ENCODE measurements at places on chromosomes 2 and 18.
A peak's percentile ranks its signal among the peaks of the same experiment; 100 is the strongest.

DNA sequence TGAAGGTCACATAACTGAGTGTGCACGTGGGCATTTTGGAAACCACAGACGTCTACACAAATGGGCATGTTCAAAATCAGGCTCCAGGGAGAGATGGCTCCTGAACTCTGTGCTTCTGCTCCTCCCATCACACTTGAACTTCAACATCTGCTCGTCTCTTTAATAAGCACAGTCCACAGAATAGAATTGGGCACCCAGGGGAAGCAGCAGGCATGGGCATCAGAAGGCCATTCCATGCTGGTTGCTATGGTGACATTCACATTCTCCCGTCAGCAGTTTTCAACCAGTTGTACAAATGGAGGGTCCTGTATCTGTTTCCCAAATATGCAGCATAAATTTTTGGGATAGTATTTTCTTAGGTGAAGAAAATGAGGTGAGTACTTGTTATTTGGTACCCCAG is 183.7 kb upstream of the COPS8 start:
- DNase-seq, result no peak

DNA sequence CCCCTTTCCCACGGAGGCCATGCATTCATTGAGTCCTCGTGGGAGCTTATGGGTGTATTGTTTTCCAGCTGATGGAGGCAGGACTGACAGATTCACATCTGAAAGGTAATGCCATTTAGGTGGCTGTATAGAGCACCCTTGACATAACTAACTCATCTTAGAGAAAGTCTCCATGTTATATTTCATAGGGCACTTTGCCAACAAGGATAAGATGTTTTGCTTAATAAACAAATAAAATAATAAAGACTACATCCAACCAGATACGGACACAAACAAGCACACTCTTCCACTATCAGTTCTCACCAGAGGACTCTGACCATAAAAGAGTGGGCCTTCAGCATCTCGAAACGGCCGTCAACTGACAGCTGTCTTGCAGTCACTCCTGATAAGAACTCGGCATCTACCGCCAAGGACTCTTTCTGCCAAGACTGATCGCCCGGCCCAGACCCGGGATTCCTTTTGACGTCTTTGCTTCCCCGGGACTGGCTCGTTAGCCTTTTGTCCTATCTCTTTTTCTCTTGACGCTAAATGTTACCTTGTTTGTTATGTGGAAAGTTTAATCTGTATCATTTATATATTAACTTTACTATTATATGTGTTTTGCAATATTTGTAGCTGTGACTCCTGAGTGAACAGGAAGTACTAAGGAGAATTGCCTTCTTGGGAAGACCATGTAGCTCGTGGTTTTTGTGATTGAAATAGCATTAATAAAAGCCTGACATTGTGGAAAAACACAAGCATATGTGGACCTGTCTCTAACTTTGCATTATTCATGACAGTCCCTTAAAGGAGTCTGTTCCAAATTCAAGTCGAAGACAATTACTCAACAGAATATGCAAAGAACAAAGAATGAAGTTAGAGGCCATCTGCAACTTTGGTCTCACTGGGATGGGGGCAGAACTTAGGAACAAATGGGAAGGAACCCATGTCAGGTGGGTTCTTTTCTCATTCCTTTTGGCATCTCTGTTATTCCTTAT is 195.1 kb downstream of the LPIN1 start:
- DNase-seq, result no peak

- DNase-seq, result no peak
Measured at GRCh38 chr2:205274801-205275200, 407.5 kb upstream of the NRP2 start.

DNA sequence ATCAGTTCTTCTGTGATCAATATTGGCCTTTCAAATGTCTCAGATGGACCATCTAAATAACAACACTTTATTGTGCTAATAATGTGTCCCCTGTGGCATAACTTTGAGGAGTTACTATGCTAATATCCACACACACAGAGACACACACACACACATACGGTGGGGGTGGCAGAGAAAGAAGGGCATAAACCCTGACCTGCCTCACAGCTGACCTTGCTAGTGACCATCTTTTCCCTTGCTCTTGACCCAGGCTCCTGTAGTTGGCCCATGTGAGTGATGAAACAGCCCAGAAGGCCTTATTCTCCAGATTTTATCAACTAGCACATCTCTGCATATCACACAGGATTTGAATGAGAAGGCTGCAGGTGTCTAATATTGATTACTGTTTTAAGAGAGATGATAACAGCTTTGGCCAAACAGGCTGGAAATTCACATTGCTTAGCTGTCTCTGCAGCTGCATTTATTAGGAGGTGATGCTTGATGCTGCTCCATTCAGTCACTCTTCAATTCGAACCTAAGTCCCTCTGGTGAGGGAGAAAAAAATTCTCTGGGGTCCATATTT is 176.4 kb downstream of the ACTR3 start:
- no peak for DNase-seq

- DNase-seq, result no peak
Measured at GRCh38 chr2:217047209-217047608, 187.3 kb upstream of the TNP1 start.

GRCh38 chr18:32668956-32669355 is 103.9 kb downstream of the KLHL14 start:
- no peak for DNase-seq

- no peak for DNase-seq
Measured at GRCh38 chr2:160306985-160307384, 106.9 kb upstream of the ITGB6 start.

DNA sequence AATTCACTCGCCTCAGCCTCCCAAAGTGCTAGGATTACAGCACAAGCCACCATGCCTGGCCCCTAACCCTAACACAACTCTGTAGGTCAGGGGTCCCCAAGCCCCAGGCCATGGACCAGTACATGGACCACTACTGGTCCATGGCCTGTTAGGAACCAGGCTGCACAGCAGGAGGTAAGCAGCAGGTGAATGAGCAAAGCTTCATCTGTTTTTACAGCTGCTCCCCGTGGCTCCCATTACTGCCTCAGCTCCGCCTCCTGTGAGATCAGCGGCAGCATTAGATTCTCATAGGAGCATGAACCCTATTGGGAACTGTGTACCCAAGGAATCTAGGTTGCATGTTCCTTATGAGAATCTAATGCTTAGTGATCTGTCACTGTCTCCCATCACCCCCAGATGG is 201.7 kb downstream of the NRP2 start:
- no peak for DNase-seq

- DNase-seq, result no peak
Measured at GRCh38 chr2:100771125-100771524, 48.8 kb upstream of the NPAS2 start.

GRCh38 chr18:6885992-6886796 is 156.7 kb downstream of the ARHGAP28 start:
- DNase-seq, result no peak

GRCh38 chr18:56235071-56235470 is 403.3 kb downstream of the TXNL1 start:
- no peak for DNase-seq

- no peak for DNase-seq
Measured at GRCh38 chr2:192091476-192091875, 103.3 kb downstream of the TMEFF2 start.

GRCh38 chr2:19776941-19777514 is 124.8 kb downstream of the TTC32 start:
- no peak for DNase-seq

DNA sequence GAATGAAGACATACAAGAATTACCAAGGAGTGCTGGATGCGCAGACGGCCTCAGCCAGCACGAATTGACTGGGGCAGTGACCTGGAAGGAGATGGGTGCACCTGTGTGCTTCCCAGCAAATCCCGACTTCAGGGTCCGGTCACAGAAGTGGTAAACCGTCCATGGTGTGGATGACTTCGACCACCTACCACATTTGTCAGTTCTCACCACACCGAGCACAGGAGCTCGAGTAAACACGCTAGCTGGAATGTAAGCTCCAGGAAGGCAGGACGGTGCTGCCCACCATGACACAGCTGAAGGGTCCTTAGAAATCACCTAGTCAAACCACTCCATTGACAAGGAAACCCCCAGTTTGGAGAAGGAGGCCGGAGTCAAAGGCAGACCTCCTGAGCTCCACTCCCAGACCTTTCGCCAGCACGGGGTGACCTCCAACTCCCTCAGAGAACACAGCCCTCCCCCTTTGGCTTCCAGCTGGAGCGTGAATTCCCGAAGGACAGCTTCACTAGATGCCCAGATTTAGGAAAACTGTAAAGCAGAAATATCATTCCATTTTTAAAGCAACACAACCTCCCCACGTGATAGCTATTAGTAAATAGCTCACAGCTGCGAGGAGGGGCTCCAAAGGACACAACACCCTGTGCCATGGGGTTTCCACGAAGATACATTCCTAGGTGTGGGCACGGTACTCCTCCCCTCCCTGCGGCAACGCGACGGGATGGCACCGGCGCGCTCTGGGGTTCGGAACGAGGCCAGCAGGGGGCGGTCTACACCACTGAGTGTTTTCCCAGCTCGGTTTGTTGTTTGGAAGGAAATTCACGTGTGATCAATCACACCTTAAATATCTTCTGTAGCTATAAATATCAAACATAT is 34.1 kb upstream of the GNAL start:
- peak; percentile 31 for DNase-seq

DNA sequence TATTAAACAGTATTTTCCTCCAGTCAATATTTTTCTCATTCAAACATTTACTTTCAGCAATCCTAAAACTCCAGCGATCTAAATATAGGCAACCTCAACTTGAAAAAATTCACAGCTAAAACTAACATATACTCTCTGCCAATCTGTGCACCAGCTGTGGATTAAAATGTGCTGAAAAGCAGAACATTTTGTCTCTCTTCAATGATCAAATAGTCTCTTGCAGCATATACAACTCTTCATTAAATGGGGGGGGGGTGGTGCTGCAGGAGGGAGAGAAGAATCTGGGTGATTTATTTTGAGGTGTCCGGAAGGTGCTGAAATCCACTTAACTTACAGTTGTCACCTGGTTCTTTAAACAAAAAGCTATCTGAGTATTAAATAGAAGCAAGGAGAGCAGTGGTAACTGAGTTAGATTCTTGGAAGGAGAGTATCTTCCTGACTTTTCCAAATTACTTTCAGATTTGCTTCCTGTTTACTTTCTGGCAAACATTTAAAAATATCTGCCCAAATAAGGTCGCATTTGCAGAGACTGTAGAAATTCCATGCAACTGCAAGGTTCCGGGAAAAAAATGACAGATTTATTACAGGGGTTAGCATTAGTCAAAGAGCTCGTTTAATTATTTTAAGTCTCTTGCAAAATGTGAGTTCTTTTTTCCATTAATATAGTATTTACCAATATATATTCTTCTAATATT is 904.7 kb upstream of the ACVR2A start:
- DNase-seq, result no peak

All from D721Med (cell line).